ENCODE measurements at places on chromosomes 1 and 21.

GRCh38 chr21:31838586-31839355 is 34.0 kb upstream of the HUNK start:
- DNase-seq, result no peak

GRCh38 chr21:41750051-41750450 is 16.8 kb downstream of the RIPK4 start:
- no peak for DNase-seq

DNA sequence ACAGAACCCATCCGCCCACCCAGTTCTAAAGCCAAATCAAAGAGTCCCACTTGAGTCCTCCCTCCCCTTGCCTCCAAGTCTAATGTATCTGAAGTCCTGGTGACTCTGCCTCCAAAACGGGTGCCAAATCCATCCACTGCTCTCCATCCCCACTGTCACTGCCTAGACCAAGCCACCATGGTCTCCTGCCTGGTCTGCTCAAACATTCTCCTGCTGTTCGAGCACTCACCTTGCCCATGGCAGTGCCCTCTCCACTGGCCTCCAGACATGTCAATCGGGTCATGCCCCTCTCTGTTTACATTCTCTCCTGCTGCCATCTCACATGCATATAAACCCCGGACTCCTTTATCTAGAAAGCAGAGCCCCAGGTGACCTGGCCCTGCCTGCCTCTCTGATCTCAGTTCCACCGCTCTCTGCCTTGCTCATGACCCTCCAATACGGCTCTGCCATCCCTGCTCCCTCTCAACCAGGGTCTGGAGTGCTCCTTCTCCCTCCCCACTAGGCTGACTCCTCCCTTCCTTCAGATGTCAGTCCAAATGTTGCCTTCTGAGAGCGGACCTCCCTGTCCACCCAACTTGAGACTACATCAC is 32.1 kb upstream of the MX1 start:
- DNase-seq, result no peak

- DNase-seq, result peak; percentile 49
These were observed 1.4 kb downstream of the B4GALT3 start for GRCh38 chr1:161175771-161176453.

- DNase-seq, result no peak
These were observed 7.5 kb upstream of the CSRP1 start for GRCh38 chr1:201514466-201514865.

DNA sequence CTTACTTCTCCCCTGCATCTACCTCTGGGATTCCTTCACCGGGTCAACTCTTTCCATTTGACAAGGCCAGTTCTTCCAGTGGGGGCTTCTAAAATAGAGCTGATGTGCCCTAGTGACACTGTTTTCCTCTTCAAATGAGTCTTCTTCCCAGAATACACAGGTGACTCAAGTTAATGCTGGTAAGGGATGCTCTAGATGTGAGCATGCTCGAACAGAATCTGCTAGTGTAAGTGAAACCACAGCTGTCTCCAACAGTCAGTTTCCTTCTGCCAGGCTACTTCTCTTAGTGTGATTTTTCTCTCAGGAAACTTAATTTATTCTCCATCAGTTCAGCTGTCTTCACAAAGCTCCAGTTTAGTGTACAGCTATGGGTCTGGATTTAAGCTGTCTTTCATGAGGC is 194.9 kb upstream of the C1orf87 start:
- DNase-seq, result no peak

GRCh38 chr1:213281640-213282301 is 230.7 kb downstream of the RPS6KC1 start:
- no peak for DNase-seq

DNA sequence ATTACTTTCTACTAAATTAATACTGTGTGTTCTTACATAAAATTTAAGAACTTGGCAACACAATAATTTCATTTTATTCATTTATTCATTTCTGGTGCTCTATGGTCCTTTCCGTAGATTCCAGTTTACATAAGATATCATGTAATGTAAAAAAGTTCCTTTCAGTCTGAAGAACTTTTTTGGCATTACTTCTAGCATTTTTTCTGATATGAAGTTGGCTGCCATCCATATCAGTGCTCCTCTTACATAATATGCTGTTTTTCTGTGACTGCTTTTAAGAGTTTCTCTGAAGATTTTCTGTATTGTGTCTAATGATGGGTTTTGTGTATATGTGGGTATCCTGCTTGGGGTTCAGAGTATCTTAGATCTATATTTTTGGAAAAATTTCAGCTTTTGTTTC is 34.8 kb downstream of the LIN9 start:
- no peak for DNase-seq

DNA sequence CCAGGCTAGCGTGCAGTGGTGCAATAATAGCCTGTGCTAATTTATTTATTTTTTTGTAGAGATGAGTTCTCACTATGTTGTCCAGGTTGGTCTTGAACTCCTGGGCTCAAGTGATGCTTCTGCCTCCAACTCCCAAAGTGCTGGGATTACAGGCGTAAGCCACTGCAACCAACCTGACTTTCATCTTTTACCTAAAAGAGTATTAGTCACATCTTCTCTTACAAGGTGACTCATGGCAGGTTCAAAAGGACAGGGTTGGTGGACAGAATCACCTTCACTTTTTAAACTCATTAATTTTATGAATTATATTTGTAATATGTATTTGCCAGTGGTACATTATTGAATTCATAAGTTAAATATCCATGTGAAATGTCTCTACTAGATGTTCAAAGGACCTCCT is 18.1 kb downstream of the JAM2 start:
- DNase-seq, result no peak

DNA sequence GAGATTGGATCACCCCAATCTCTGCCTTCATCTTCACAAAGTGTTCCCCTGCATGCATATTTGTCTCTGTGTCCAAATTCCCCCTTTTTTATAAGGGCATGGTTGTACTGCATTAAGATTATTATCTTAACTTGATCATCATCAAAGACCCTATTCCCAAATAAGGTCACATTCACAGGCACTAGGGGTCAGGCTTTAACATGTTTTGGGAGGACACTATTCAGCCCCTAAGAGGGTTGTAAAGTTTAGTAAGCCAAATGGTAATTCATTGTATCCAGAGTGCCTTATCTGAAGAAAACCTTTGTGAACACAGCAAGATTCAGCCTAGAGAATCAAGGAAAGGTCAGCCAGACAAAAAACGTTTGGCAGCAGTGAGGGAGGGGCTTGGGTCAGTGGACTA is 317.6 kb upstream of the PLD5 start:
- no peak for DNase-seq

GRCh38 chr1:145845144-145845513 is 301 bp upstream of the NUDT17 start:
- DNase-seq, result peak; percentile 72

DNA sequence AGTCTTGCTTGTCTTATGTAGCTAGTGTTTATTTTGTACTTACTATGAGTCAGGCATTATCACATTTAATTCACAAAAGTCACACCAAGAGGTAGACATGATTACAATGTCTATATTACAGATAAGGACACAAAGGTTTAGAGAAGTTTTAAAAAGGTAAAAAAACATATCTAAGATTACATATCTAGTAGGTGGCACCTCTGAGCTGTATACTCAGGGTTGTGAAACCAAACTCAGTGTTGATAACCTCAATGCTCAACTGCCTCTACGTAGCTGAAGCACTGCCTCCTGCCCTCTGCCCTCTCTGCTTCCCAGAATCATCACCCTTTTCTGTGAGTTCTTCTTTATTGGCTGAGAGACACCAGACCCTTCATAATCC is 431.3 kb downstream of the DISC1 start:
- no peak for DNase-seq

Measured in GM13976 (cell line).